Activated gamma-delta T cell treated with anti-CD3 and anti-CD28 coated beads, Interleukin-2, amount 50 U/mL, for 16 hours (primary cell): ENCODE measurements at places on chromosomes 2 and 18.

GRCh38 chr2:600542-601386 is 76.4 kb downstream of the TMEM18 start:
- DNase-seq, result no peak

DNA sequence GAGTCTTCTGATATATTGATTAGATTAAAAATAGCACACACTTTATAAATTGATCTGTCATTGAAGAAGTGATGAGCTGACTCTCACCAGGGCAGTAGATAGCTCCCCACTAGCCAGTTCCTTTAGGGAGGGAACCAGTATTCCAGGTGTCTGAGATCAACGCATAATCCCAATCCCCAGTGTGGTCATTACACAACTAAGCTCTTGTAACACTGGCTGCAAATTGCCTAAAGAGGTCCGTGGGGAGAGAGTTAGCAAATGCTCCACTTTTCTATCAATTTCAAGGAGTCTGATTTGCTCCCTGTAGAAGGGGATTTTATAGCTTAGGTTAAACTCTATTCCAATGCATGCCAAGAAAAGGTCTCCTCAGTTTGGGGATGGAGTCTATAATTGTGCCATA is 7.7 kb downstream of the SLC14A1 start:
- DNase-seq, result no peak

GRCh38 chr2:177212891-177213856 is 580 bp downstream of the HNRNPA3 start:
- DNase-seq, result peak; percentile 87

DNA sequence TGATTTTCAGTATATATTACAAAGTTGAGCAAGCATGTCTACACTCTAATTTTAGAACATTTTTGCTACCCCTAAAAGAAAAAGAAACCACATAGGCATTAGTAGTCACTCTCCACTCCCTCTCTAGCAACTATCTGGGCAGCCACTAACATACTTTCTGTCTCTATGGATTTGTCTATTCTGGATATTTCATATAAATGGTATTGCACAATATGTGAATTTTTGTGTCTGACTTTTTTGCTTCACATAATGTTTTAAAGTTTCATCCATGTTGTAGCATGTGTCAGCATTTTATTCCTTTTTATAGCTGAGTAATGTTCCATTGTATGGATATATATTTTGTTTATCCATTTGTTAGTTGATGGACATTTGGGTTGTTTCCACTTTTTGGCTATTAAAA is 232.5 kb upstream of the CTAGE1 start:
- DNase-seq, result no peak

GRCh38 chr2:223700221-223700620 is 98.1 kb upstream of the SCG2 start:
- no peak for DNase-seq
